ENCODE measurements at places on chromosomes 5 and 9.

DNA sequence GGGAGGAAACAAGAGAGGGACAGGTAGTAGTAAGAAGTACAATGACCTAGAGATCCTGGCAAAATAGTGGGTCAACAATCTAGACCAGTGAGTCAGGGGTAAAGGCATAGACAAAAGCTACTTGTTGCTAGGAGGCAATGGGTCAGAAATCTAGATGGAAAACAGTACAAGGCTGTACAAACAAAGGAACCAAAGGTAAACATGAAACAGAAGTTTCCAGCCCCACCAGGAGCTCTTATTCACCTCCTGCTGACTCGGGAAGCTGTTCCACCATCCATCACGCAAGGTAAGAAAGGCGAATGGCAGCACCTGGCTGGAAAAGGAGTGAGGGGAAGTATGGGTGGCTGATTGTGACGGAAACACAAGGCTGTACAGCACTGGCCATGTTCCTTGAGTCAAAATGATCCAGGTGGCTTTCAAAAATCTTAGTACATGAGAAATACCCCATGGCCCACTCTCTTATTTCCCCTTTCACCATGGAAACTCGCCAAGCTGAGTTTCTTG lies 70.5 kb upstream of the RAI14 start:
- DNase-seq: no peak

GRCh38 chr9:94697972-94698581 lies 28.4 kb upstream of the AOPEP start:
- no peak for DNase-seq

GRCh38 chr9:100071271-100071670 lies 27.5 kb downstream of the ERP44 start:
- DNase-seq: no peak

DNA sequence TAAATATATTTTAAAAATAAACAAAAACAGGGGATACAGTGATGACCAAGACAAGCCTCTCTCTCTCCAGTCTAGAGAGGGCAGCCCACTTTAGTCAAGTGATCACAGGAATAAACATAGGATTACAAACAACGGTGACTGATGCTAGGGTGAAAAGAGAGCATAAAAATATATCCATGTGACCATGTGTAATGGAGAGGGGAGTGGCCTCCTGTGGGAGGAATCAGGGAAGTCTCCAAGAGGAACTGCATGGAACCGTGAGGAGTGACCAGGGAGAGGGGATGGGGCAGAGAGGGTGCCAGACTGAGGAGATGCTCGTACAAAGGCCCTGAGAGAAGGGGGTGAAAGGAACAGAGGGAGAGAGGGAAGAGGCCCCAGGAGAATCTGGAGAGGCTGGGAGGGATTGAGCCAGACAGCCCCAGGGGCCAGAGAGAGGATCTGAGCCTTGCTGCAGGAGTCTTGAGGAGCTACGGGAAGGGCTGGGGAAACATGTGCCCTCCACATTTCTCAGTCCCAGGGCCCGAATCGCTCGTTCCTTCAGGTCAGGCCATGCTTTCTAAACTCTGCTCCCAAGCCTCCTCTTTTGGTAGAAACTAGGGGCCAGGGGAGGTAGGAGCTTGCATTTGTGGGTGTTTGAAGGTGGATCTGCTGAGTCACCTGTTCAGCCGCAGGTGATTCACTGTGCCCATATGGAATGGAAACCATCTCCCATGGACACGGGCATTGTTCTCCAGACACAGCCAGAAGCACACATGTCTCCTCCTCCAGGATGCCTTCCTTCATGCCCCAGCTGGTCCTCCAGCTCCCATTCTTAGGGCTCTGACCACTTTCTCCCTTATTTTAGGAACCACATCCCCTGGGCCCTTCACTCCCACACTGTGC lies 63.8 kb downstream of the PAX5 start:
- DNase-seq: no peak

GRCh38 chr5:132471944-132472343 lies 18.6 kb downstream of the IRF1 start:
- peak; percentile 10 for DNase-seq

DNA sequence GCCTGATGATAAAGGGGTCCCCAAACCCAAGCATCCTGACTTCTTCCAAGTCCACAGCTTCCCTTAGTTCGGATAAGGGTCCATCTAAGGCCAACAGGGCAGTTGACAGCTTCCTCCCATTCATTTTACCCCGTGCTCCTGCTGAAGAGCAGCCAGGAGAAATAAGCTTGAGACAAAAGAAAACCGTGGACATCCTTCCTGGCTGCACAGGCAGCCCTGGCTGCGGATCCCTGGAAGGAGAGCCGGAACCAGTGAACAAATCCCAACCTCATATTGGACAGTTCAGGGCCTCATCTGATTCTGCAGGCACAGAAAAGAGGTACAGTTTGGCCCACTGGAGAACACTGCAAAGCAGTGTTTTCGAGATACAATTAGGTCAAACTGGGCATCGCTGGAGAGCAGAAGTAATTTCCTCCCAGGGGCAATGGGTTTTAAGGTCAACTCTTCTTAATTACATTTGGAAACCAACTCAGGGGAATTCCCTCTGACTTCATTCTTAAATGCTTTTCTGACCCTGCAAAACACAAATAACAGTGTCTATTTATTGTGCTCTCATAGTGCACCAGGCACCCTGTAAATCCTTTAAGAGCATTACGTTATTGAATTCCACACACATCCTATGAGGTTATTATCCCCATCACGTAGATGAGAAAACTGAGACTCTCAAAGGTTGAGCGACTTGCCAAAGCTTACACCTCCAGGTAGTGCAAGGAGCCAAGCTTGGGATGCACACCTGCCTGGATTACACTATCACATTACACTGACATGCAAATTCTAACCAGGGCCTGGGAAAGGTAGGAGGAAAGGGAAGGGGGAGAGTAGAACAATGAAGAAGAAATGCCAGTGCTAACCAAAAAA lies 21.2 kb downstream of the ADAM19 start:
- DNase-seq: no peak
